Glomerular endothelial cell (primary cell): ENCODE measurements at places on chromosomes 3 and 15.

- DNase-seq = no peak
Observed at GRCh38 chr3:12644331-12644937, 19.5 kb downstream of the RAF1 start.

DNA sequence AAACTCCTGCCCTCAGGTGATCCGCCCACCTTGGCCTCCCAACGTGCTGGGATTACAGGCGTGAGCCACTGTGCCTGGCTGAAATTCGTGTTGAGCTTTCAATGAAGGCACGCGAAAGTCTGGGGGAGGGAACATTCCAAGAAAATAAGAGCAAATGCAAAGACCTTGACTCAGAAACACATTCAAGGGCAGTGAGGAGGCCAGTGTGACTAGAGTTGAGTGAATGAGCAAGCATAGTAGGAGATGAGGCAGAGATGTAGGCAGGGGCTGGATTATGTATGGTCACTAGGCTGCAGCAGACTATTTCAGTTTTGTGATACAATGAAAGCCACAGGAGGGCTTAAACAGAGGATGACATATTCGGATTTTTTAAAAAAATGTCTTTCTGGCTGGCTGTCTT is 67.0 kb downstream of the SCN11A start:
- no peak for DNase-seq

DNA sequence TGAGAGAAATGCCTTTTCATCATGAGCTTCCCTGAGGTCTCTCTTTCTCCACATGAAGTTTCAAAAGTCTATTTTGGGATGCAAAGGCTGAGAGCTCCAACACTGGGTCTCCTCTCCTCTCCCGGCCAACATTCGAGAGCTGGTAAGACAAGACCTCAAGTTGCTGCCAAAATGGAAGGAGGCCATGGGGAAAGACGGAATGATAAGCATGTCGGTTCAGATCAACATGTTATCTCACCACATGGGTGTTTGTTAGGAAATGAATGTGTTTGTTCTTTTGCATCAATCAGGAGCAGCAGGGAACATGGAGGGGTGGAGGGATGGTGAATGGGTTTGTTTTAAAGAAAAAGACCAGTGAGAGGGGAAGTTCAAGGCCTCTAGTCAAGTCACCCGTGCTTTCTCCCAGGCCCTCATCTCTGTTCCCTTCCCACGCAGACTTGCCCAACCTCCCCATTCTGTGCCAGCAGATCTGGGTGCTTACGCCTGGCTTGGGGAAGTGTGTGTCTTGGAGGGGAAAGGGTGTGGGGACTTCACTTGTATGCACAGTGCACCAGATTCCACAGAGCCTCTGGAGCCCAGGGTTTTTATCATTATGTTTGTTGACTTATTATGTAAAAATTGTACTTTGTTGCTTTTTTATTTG is 23.5 kb upstream of the ATP10A start:
- no peak for DNase-seq

- no peak for DNase-seq
Observed at GRCh38 chr15:94174399-94174802, 57.0 kb upstream of the MCTP2 start.

DNA sequence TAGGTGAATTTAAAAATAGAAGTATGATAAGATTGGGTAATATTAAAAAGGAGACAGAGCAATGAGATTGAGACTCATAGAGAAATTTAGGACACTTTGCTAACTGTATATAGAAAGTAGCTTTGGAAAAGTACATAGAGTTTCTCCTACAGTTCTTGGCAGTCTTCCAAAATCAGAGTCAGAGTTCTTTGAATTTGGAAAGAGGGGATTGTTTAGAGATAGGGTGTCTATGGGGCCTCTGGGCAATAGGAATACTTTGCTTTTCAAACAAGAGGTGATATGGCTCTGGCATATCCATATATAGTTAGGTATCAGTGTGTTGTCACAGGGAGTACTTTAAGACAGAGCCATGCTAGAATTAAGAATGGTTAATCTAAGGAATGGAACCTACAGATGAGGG is 477.1 kb upstream of the KCNMB2 start:
- DNase-seq = no peak

DNA sequence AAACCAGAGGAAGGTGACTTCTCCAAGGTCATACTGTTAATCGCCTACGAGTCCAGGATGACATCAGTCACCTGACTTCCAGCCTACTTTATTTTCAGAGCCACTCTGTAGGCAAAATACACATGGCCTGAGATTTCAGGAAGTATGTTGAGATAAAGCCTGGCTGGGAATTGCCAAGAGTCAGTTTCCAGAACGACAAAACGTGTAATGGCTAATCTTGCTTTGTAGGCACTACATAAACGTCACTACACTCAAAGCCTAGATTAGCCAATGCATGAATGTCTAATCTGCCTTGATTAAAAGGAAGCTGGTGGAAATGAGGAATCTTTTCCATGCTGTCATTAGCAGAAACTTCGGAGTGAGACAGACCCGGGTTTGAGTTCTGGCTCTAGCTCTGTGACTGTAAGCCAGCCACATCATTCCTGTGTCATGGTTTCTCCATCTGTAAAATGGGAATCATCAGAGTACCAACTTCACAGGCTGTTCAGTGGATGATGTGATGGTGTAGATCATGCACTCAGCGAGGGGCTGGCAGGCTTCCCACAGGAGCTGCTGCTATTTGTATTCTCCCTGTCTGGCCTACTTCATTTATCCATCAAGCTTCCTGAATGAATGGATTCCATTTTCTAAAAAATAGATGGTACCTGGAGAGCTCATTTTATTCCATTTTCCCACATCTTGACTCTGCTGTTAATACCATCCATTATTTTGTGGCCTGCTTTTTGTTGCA is 241.9 kb downstream of the XXYLT1 start:
- DNase-seq = peak; percentile 79

DNA sequence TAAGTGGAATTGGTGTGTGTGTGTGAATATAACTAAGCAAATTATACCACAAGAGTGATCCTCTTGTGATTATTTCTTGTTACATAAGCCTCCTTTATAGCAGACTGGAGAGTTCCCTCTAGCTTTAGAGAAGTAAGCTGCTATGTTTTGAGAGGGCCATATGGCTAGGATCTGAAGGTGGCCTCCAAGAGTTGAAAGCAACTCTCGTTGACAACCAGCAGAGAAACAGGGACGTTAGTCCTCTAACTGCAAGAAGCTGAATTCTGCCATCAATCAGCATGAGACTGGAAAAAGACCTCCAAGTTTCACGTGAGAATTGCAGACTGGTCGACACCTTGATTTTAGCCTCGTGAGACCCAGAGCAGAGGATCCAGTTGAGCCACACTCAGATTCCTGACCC is 278.5 kb upstream of the ZNF717 start:
- DNase-seq = no peak

- no peak for DNase-seq
Observed at GRCh38 chr15:47862402-47862801, 145.1 kb downstream of the SEMA6D start.

GRCh38 chr15:55088207-55088606 is 108.5 kb downstream of the RSL24D1 start:
- no peak for DNase-seq

DNA sequence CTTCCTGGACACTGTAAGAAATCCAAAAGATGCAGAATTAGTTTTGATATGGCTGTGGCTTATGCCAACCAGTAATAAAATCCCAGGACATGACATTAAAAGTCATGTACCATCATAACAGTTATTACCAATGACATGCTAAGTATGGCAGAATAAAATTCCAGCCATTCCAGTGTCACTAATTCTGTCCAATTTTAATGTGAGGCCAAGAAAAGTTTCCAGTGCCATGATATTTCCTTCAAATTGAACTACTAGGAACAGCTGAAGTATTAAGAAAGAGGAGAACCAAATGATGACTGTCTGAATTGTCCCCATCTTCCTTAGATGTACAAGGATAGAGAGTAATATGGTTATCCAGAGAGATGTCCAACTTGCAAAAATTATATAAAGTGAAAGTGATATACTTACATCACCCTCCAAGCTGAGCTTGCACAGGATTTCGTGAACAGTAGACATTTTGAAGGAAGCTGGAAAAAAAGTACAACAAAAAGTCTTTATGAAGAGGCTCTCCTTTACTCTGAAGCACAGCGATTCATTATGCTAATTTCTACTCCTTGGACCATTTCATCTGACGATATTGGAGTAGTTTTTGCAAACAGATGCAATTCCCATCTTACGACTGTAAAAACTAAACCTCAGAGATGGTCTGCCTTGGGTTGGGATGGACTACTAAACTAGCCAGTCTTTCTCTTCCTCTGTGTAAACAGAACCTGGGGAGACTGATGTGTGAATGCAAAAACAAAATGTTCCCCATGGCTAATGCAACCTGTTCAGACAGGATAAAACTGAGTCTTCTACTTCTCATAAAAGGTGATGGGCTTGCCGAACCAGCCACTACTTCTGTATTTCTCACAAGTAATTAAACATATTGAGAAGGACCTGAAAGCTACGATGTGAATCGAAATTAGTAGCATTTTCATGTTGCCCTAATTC is 11.9 kb downstream of the ANXA2 start:
- DNase-seq = no peak

- DNase-seq = no peak
Observed at GRCh38 chr3:41198526-41198925, 779 bp upstream of the CTNNB1 start.

DNA sequence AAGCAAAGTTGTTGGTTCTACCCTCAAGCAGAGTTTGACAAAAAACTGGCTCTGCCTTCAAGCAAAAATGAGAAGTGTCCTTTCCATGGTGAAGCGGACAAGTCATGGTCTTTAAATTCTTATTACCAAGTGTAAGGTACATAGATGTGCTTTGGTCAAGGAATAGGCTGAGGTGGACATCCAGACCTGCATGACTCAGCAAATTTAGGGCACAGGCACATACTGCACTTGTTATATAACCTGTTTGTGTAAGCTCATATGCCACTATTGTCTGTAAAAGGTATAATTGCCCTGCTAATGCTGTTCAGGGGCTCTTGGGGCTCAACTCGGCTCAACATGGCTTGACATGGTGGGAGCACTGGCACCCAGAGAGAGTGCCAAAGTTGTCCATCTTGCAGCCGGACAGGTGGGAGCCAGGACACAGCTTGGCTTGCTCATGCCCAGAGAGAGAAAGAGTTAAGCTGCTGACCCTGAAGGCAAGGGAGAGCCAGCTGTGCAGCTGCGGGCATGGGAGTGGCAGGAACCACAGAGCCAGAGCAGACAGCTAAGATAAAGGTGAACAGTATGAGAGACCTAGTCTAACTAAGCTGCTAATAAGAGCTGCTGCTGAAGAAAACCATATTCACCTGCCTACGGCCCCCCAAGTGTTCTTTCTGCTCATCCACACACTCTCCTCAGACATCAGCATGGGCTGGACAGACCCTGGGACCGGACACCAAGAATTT is 17.7 kb downstream of the MCCC1 start:
- no peak for DNase-seq

GRCh38 chr3:185935465-185936272 is 2.1 kb downstream of the TRA2B start:
- no peak for DNase-seq

GRCh38 chr3:189688262-189688661 is 57.1 kb downstream of the TP63 start:
- DNase-seq = no peak

DNA sequence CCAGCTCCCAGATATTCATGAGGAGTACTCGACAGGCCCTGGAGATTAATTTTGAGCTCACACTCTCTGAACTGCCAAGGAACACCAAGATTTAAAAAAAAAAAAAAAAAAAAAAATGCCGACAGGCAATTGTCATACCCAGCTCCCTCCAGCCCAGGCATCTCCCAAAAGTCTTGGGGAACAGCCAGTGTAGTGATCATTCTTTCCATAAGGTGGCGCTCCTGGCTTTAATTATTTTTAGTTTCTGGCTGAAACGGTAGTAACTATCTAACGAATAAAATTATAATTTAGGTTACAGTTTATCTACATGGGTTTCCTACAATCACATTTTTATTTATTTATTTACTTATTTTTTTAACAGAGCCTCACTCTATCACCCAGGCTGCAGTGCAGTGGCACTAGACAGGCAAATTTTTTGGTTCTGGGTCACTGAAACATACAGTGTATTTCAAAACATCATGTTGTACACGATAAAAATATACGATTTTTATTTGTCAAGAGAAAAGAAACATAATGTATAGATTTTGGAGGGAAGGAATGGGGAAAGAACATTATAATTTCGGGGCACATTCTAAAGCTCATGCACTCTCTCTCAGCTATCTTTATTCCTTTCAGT is 157.3 kb downstream of the ADAMTS9 start:
- DNase-seq = peak; percentile 20
